T-helper 1 cell (primary cell): ENCODE measurements at places on chromosomes 16 and 17.

GRCh38 chr17:27523712-27524111, 67.5 kb downstream of the KSR1 start:
- DNase-seq = no peak

DNA sequence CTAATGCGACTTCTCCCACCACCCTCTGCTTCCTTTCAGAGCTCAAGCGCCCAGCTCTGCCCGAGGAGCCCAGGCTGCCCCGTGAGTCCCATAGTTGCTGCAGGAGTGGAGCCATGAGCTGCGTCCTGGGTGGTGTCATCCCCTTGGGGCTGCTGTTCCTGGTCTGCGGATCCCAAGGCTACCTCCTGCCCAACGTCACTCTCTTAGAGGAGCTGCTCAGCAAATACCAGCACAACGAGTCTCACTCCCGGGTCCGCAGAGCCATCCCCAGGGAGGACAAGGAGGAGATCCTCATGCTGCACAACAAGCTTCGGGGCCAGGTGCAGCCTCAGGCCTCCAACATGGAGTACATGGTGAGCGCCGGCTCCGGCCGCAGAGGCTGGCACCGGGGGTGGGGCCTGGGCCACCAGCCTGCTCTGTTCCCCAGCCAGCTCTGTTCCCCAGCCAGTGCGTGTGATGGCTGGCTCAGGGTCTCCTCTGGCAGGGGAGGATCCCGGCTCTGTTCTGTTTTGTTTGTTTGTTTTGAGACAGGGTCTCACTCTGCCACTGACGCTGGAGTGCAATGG, 18.7 kb downstream of the CRISPLD2 start:
- no peak for DNase-seq

- DNase-seq = no peak
Observed at GRCh38 chr17:42438600-42439567, 15.8 kb upstream of the CAVIN1 start.

DNA sequence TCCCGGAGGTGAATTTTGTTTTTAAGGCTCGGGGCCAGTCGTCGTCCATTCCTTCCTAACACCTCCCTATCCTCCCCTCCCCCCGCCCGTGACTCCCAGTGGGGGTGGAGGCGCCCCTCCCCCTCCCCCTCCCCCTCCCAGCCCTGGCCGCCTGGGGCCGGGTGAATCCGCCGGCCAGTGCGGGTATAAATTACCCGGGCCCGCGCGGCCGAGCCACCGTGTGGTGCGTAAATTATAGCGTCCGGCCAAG, 2.0 kb upstream of the GSE1 start:
- DNase-seq = no peak

GRCh38 chr17:82235775-82236141, 6.9 kb downstream of the SLC16A3 start:
- DNase-seq = no peak

DNA sequence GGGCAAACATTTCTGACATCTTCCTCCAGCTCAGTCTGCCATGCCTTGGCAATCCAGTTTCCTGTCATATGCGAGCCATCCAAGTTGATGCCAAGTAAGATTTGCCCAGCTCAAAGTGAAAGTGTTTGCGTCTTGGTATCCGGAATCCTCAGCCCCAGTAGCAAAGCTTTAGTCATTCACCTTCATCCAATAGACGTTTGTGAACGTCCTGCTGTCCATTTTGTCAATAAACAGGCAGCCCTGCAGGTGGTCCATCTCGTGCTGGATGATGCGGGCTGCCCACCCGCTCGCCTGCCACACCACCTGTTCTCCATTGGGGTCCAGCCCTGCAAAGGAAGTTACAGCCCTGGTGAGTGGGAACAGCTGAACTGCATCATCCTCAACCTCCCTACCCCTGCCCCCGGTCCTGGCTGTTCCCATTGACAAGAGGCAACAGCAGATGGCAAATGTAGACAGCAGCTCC, 1.5 kb downstream of the PDF start:
- DNase-seq = peak; percentile 54

DNA sequence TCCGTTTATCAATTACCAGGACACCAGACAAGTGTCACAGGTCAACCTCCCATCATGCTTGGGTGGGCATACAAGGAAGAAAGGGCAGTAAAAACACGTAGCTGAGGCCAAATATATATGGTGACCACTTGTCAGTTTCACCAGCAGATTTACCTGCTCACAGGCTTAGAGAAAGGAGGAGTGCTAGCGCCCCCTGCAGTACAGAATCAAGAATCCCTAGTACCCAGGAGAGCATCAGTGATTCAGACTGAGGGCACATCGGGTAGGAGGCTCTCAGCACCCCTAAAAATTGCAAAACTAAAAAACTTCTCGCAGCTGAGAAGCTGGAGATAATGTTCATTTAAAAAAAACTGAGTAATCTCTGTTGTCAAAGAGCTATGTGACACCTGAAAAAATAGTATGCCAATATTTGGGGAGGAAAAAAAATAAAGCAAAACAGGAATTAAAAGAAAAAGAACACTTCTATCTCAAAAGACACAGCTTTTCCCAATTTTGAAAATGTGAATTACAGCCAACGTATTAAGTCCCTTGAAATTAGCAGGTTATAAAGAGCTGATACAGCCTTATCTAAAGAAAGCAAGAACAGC, 21.2 kb upstream of the MON1B start:
- DNase-seq = peak; percentile 14

DNA sequence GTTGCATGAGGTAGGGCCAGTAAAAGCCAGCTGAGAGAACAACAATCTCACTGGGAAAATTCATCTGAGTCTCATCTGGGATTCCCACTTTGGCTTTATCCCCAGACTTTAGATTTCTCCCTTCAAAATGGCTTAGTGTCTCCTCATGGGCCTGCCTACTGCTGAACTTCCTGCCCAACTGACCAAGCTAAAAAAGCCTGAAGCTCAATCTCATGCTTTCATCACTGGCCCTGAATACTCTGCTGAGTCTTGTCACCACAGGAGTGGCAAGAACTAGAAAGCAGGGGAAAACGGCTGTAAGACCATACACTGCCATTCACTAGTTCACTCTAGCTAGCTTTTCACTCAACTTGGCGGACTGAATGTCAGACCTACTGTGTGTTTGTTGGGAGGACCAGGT, 96.4 kb upstream of the NOG start:
- DNase-seq = no peak

DNA sequence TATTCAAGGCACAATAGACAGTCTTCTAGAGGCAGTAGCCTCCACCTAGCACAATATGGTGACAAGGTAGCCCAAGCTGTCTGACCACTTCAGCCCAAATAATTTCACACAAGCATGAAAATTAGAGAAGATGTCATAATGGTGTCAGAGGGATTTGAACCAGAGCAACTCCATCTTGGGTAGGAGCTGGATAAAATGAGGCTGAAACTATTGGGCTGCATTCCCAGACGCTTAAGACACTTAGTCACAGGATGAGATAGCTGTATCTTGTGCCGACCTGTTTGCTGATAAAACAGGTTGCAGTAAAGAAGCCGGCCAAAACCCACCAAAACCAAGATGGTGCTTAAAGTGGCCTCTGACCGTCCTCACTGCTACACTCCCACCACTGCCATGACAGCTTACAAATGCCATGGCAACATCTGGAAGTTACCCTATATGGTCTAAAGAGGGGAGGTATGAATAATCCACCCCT, 192.6 kb downstream of the CPPED1 start:
- DNase-seq = no peak

DNA sequence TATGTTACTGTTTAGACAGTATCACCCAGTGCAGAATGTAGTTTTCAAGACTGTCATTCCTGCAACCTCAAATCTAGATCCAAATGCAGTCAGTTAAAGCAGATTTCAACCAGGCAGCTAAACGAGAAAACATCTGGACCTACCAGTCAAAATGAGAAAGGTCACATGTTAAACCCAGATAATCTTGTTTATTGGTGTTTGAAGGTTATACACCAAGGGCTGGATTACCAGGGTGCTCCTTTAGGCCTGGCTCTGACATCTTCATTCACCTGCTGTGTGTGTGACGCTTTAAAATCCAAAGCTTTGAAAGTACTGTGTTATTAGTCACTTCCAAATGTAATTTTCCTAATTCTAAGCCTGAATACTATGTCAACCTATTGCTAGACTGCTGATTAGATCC, 54.9 kb downstream of the IKZF3 start:
- no peak for DNase-seq

DNA sequence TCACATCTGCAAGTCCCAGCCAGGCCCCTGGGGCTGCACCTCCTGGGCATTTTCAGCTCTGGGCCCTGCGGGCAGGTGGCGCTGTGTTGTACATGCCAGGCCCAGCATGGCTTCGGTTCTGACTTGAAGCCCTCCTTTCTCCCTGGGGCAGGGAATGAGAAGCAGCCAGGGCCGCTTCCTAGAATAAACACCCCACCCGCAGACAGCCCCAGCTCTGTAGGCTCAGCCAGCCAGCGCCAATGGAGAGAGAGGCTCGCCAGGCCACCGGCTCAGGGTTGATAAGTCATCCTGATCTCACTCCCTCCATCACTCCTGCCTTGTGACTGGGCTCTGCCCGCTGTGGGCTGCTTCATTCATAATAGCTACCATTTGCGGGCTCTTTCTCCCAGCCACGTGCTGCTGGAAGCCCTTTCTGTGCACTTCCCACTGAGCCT, 6.0 kb upstream of the GLIS2 start:
- no peak for DNase-seq

DNA sequence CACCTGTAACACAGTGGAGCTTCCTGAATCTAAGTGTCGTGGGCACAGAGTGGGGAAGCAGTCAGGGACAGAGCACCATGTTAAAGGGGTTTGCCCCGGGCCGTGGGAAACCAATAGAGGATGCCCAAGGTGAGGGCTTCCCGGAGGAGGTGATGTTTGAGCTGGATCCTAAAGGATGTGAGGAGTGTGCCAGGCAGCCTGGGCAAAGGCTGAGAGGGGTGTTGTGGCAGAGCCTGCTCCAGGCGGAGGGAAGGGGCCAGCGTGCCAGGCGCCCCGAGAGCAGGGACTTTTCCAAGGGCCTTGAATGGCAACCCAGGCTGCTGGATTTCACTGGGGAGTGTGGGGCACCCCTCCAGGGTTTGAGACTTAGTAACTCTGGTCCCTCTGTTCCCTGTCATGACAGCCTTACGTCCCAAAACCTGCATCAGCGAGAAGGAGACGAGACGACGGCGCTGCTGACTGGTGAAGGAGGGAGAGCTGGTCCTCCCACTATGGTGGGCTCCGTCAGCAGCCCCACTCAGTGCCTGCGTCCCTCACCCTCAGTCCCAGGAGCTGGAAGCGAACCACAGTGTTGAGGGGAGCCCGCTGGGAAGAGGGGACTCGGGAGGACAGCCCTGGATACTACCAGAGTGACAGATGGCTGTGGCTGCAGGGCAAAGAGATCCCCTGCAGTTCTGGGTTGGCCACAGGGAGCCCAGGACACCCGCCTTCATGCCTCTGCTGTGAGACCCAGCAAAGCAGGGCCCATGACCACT, 228.4 kb downstream of the KATNIP start:
- no peak for DNase-seq

DNA sequence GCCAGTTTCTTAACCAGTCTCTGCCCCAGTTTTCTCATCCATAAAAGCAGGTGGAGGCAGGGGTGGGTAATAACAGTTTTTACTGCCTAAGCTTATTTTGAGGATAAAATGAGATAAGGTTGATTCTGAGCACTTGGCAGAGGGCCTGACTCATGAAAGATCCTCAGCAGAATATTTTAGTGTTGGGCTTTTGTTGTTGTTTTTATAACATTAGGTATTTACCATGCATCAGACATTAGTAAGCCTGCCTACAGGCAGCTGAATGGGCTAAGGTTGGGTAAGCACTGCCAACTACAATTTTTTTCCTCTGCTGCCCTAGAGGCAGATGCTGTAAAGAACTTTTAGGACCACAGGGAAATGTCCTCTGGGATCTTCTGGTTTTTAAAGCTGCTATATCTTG, 43.1 kb downstream of the SCNN1G start:
- no peak for DNase-seq

DNA sequence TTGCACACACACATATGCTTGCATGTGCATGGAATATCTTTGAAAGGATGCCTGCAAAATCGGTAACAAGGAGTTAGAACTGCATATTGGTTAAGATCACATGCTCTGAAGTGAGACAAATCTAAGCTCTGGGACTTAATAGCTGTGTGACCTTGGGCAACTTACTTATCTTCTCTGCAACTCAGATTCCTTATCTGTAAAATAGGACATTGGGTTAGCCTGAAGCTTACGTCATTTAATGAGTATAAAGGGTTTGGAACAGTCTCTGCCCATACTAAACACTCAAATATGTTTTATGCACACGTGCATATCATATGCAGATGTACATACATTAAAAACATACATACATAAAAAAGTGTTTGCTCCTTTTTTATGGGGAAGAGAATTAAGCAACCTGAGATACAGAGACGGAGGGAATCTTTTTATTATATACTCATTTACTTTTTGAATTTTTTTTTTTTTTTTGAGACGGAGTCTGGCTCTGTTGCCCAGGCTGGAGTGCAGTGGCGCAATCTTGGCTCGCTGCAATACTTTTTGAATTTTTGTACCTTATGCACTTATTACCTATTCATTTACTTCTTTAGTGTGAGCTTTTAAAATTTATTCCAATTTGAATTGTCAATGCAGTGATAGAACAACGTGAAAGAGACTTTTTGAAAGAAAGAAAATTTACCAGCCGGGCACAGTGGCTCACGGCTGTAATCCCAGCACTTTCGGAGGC, 206.2 kb downstream of the CCDC182 start:
- no peak for DNase-seq

DNA sequence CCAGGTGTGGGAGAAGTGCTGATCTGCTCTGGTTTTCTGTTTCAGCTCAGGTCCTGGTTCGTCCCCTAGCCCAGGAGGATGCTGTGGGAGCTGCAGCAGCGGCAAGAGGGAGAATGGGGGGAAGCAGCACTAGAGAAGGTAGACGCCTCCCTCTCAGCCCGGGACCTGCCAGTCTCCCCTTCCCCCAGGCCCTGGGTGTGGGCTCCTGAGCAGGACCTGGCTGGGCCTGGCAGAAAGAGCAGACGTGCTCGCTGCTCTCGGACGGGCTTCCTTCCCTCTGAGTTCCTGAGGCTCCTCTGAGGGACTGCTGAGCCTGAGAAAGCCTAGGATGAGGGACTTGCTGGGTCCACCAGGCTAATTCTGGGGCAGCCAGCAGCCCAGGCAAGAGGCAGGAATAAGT, 3.1 kb downstream of the PRCD start:
- no peak for DNase-seq

DNA sequence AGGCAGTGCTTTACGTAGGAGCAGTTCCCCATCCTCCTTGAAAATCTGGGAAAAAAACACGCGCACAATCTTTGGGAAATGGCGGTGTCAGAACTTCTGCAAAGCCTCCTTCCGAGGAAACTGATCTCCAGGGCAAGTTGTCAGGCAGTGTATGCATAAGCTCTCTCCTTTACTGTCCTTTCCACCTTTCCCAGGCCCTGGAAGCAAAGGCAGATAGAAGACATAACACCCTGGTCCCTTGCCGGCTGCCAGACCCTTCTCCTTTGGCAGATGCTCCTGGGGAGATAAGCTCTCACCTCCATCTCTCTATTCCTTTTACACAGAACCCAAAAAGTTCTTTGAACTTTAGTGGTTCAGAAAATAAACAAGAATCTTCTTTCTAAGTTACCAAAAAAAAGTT, 12.4 kb downstream of the TOB1 start:
- no peak for DNase-seq

DNA sequence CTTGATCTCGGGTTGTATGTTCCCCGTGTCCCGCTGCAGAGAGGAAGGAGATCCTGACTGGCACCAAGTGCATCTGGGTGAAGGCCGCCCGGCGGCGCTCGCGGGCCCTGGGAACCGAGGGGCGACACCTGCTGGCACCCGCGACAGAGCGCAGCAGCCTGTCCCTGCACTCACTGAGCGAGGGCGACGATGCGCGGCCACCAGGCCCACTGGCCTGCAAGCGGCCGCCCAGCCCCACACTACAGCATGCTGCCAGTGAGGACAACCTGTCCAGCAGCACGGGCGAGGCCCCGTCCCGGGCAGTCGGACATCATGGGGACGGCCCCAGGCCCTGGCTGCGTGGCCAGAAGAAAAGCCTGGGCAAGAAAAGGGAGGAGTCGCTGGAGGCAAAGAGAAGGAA, 7.5 kb downstream of the BTBD17 start:
- peak; percentile 65 for DNase-seq
